ENCODE measurements at places on chromosomes 3 and 15. TPM values are rescaled to one million over a fixed set of nuclear protein-coding genes. Genes with fewer than 3 reads are reported as not detected.

- no peak overlapping the region for H3K27ac ChIP-seq
- DNase-seq: no peak
- H3K27me3 ChIP-seq: no peaks in the 10 kb centered on the region
- H3K4me3 ChIP-seq: no peak overlapping the region
- no peaks in the 10 kb centered on the region for H3K4me1 ChIP-seq
- H3K36me3 ChIP-seq: no peaks in the 10 kb centered on the region
Measured at GRCh38 chr3:173841334-173841733, 443.8 kb downstream of the NLGN1 start.

- H3K36me3 ChIP-seq: no peaks in the 10 kb centered on the region
- H3K4me1 ChIP-seq: peaks cover 8% of the 10 kb centered on the region
- DNase-seq: peak; percentile 58
- H3K4me3 ChIP-seq: peak overlapping the region; percentile 80
Measured at GRCh38 chr3:49723296-49723627, 489 bp downstream of the GMPPB start.

GRCh38 chr3:107662124-107662507 lies 139.4 kb downstream of the BBX start:
- no peaks in the 10 kb centered on the region for H3K27me3 ChIP-seq
- H3K4me3 ChIP-seq: no peak overlapping the region
- H3K4me1 ChIP-seq: peaks cover 17% of the 10 kb centered on the region
- no peaks in the 10 kb centered on the region for H3K36me3 ChIP-seq
- H3K27ac ChIP-seq: peak overlapping the region; percentile 2
- no peak for DNase-seq

GRCh38 chr15:93154666-93155065 lies 65.7 kb upstream of the RGMA start:
- peaks cover 21% of the 10 kb centered on the region for H3K4me1 ChIP-seq
- DNase-seq: no peak
- H3K4me3 ChIP-seq: no peak overlapping the region
- H3K36me3 ChIP-seq: no peaks in the 10 kb centered on the region
- no peaks in the 10 kb centered on the region for H3K27me3 ChIP-seq
- no peak overlapping the region for H3K27ac ChIP-seq

The PAQR5 gene
- total RNA-seq: 1.4 TPM
